H4 (cell line): ENCODE measurements at places on chromosomes 16 and 17.
A peak's percentile ranks its signal among the peaks of the same experiment; 100 is the strongest.

GRCh38 chr16:78570399-78571141, 471.1 kb downstream of the WWOX start:
- DNase-seq, result no peak

DNA sequence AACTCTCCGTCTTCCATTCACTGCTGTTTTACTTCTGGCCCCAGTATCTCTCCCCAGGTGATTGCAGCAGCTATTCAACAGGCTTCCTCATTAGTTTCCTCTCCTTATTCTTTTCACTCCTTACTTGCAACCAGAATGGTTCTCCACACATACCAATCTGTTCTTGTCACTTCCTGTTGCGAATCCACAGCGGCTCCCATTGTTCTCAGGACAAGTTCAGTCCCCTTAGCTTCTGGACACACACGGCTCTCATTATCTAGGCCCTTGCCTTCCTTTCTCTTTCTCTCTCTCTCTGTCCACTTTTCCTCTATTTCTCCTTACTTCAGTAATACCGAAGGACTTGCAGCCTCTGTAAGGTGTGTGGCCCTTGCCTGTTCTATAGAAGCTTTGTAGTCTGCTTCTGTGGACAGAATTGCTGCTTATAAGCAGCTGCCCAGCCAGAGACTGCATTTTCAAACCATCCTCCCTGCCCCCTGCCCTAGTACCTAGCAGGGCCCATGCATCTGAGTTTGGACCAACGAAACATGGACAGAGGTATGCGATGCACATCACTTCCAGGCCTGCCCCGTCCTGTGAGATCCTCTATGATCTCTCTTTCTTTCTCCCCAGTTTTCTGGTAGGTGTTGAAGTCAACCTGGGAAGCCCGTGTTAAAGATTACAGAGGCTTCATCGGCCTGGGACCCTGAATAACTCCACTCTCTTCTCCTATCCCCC, 45.7 kb downstream of the VAT1L start:
- DNase-seq, result peak; percentile 63

GRCh38 chr16:79411357-79411756, 189.2 kb downstream of the MAF start:
- no peak for DNase-seq

DNA sequence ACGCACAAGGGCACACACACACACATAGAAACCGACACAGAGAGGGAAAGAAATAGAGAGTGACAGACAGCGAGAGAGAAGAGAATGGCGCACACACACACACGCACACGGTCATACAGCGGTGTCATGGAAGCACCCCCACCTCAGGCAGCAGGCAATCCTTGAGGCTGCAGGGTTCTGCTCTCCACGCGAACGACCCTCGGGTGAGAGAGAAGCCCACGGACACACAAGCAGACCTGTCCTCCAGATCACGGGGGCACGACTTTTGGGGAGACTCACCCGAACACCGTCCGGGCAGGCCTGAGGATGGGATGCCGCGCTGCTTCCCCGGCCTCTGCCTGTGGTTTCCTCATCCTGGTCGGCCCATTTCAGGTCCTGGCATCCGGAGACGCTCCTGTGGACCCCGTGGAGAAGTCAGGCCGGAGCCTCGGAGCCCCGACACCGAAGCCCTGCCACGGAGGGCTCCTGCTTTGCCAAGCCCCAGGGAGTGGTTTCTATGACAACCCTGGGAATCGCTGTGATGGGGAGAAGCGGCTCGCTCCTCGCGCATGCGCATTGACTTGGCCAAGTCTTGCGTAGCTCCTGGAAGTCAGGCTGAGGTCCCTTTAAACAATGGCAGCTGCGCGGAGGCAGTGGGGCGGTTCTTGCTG, 118.2 kb upstream of the KCNJ18 start:
- DNase-seq, result no peak

DNA sequence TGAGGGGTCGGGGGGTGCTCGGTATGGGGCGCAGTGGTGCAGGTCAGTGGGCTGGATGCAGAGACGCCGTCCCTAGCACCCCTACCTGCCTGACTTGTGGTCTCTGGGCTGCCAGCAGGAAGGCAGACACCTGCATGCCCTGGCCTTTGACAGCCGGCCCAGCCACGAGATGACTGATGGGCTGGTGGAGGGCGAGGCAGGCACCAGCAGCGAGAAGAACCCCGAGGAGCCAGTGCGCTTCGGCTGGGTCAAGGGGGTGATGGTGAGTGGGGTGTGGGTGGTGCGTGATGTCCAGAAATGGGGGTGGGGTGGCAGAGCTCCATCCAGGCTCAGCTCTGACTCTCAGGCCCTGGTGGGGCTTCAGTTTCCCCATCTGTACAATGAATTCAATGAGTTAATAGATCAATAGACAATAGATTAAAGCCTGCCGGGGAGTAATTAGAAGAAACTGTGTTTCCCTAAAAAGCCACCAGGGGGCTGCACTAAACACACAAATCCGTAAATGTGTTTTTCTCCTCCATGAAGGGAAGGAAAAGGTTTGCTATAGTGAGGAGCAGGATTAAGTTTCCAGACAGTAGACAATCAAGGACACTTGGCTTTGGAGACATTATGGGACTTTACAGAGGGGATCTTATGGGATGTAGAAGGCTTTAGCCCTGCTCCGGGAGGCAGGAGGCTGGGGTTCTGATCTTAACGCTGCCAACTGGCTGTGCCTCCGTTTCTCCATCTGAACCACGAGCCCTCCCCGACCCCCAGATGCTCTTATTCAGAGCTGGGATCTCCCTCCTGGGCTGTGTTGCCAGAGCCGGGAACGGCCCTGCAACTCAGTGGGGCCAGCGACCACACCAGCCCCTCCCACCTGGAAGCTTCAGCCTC, 2.2 kb downstream of the SLC12A3 start:
- peak; percentile 49 for DNase-seq

DNA sequence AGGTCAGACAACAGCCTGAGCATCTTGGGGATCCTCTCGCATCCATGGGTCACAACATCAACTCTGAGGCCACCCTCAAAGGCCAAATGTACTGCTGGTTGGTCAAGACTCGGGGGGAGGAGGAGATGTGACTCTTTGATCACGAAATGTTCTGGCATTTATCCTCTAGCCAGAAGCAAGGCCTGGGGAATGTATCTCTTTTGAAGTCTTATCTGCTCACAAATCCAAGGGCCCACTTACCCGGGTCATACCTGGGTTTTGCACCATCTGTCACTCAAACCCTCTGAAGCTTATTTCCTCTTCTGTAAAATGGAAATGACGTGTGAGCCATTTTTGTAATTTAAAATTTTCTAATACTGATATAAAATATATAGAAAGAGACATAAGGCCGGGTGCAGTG, 13.2 kb downstream of the CA7 start:
- no peak for DNase-seq

- no peak for DNase-seq
Observed at GRCh38 chr17:40975516-40975915, 8.6 kb downstream of the KRT40 start.

DNA sequence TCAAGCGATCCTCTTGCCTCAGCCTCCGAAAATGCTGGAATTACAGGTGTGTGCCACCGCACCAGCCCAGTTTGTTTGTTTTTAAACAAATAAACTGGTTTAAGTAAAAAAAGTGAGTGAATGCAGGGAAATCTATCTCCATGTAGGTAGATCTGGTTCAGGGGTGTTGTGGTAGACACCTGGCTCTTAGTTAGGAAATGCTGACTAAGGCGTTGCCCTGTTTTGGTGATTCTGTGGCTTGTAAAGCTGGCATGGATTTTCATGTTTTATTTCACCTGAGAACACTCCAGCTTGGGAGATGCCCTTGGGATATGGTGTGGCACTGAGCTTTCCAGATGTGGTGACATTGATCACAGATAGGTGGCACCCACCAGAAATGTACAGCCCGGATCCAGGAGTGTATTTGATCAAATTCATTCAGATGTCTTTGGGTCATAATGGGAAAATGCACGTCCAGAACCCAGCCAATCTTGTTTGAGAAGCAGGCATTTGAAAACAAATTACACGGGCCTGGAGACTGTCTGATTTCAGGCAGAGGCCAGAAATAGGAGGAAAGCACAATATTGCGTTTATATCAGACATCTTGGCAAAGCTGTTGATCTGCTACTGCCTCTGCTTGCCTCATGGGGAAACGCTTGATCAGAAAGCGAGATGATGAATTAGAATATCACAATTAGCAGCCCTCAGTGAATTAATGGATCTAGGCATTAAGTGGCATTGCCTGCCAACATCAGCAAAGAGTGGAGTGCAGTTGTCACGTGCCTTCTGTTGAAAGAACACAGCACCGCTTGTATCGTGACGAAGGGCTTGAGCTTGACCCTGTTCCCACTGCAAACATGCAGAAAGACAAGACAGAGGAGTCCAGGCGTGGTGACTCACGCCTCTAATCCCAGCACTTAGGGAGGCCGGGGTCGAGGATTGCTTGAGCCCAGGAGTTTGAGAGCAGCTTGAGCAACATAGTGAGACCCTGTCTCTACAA, 7.3 kb upstream of the IL34 start:
- no peak for DNase-seq

DNA sequence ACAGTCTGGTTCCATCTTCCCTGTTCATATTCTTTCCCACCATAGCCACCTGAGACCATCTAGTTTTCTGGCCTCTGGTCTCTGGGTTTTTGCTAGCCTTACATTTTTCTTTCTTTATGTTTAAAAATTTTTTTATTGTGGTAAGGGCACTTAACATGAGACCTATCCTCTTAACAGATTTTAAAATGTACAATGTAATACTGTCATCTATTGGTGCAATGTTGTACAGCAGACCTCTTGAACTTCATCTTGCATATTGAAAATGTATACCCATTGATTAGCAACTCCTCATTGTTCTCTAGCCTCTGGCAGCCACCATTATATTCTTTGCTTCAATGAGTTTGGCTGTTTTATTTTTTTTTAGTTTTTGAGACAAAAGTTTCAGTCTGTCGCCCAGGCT, 39.2 kb downstream of the ITGAM start:
- DNase-seq, result no peak

DNA sequence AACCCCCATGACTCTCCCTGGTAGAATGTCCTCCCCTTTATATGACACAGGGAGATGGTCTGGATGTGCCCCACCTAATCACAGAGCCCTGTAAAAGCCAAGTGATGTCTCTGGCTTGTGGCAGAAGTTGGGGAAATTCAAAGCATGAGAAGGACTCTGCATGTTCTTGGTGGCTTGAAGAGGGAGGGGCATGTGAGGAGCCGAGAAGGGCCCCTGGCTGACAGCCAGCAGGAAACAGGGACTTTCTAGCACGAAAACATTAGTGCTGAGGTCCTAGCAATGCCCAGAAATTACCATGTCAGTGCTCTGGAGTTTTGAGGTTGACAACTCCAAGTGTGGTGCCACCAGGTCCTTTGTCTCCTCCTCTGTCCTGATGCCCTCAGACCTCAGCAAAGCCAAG, 75.9 kb downstream of the USP22 start:
- DNase-seq, result no peak

DNA sequence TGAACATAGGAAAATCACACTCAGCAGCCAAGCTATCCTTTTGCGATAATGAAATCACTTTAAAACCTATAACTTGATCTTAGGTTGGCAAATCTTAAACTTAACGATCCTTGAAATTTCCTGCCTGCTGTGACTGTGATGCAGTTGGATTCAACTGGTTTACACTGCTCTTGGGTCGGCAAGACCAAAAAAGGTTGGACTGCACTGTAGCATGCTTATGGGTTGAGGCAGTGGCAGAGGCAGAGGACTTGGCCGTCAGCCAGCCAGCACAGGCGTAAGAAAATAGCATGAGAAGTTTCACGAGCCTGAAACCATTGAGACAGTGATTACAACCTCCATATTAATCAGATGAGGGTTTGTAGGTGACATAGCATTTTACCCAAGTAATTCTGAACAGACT, 21.4 kb downstream of the WSB1 start:
- DNase-seq, result no peak

GRCh38 chr17:73379826-73380225, 68.0 kb upstream of the CDC42EP4 start:
- DNase-seq, result no peak

DNA sequence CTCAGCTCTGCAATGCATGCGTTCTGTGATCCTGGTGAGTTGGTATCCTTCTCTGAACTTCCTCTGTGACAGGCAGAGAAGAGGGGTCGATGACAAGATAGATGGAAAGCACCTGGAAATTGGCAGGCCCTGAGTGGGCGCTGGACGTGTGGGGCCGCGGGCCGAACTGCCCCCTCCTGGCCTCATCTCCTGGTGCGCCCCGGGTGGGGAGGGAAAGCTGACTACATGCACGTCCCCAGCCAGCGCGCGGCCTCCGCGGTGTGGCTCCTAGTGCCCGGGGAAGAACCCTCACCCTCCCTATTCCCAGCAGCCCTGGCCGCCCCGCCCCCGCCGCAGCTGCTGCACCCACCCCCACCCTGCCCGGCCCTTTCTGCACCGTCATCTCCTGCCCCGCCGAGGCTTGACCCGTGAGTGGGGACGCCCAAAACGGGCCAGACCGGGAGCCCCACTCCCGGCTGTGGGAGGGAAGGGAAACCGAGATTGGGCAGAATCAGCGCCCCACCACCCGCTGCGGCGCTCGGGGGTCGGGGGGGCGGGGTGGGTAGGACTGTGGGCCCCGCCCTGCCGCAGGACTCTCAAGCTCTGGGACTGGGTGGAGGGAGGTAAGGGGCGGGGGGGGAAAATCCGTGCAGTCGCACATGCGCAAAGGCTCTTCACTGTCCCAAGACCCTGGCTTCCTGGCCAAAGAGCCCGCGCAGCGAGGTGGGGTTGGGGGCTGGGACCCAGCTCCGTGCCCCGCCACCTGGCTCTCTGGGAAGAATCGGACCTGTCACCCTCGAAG, at the start of gene NOL3:
NOL3 (plus strand) TSS at position 371 of the 781 bp plus-strand sequence.
- DNase-seq, result peak; percentile 81

GRCh38 chr17:50863221-50863843, 2.8 kb downstream of the TOB1 start:
- DNase-seq, result peak; percentile 45

- peak; percentile 47 for DNase-seq
Observed at GRCh38 chr17:77471984-77472461, 331.3 kb downstream of the SEC14L1 start.

- no peak for DNase-seq
Observed at GRCh38 chr17:76276461-76277299, 11.5 kb downstream of the UBALD2 start.

DNA sequence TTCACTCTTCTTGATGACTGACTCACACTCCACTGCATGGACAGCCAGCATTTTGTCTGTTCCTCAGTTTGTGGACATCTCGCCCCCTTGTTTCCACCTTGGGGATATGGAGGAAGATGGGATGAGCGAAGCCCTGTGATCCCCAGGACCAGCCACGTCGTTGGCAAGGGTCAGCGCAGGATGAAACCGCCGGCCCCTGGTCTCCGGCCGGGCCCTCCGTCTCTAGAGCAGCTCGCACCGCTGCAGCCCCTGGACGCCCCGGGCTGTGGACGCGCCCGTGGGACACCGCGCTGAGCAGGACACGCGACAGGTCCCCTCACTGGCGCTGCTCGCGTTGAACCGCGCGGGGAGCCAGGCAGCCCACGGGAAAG, 604 bp upstream of the ZC3H18 start:
- DNase-seq, result no peak

- no peak for DNase-seq
Observed at GRCh38 chr16:15450624-15451023, 16.2 kb downstream of the BMERB1 start.

DNA sequence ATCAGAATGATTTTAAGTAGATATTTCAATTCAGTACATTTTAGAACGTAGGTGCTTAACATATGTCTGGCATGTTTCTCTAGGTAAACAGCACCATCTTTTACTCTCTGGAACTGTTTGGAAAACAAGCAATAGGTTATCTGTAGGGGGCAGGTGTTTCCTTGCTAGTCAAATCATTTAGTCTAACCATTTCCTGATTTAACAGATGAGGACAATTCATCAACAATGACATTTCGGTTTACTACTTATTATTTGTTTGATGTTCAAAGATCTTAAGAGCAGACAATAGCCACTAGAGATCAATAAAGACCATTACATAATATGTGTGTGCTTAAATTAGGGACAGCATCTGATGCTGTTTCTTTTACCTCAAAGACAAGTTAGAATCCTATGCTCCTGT, 173.1 kb downstream of the CEP112 start:
- DNase-seq, result no peak
